ENCODE measurements at places on chromosomes 11 and 22.

- DNase-seq: no peak
These were observed 761.5 kb downstream of the NTM start for GRCh38 chr11:132131961-132132360.

- no peak for DNase-seq
These were observed 1162.6 kb upstream of the TENM4 start for GRCh38 chr11:80603472-80603871.

GRCh38 chr22:35852076-35852475 lies 134.4 kb downstream of the APOL5 start:
- no peak for DNase-seq

DNA sequence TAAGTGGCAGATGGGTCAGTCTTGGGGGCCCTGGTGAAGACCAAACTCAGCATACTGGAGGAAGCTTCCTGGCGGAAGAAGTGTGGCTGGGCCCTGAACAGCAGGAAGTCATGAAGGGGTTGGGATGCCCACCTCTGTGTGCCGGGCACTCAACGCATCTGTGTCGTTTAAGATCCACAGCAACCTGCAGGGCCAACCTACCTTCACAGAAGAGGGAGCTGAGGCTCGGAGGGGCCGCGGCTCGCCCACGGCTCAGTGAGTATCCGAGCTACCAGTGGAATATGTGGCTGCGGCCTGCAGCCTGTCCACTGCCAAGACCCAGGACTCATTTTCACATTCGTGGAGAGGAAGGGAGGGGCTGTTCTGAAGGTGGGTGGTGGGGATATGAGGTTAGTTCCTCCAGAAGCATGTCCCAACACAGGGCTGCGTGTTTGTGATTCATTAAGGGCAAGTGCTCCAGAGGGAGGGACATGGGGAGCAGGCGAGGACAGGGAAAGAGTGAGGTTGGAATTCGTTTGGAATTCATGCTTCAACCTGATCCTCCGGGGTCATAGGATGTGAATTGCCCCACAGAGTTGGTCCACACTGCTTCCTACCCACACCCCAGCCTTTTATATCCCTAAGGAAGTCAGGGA lies 99.6 kb downstream of the MPPED1 start:
- DNase-seq: no peak

DNA sequence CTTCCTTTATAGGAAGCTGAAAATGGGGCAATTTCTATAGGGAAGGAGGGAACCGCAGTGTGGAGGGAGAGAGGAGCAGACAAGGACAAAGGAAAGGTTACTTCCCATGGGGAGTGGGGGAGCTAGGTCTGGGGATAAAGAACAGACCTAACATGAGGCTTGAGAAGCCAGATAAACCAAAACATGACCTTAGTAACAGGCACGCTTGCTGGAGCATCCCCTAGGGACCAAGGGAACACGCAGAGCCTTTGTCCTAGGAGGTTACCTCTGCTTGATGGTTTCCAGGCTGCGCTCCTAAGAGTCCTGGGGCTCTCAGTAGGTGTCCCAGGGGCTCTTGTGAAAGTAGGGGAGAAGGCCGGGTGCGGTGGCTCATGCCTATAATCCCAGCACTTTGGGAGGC lies 271.4 kb upstream of the NCAM1 start:
- DNase-seq: no peak

DNA sequence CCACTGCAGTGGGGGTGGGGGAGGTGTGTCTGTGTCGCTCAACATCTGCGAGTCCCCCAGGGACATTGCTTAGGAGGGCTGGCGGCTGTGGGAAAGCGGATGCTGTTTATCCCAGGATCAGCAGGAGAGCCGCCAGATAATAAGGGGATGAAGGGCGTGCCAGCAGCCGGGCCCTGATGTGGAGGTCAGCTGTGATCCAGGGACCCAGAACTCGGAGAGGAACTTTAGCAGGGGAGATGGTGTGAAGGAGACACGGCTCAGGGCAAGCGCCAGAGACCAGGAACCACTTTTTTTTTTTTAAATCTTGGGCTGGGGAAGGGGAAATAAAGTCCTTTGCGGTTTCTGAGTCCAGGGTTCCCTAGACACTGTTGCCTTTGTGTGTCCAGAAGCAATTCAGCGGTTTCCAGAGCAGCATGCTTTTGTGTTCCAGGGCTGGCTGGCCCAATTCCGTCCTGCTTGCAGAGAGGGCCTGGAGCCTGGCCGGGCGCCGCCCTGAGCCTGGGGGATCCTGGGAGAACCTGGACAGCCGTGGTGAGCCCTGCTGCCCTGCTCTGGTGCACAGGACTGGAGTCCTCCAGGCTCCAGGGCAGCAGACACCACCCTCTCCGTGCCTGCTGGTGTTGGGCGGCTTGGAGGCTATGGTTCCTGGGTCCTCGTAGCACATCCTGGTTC lies at the start of gene GRAMD4:
Gene GRAMD4, plus strand, starts transcription at position 557 of the 672 bp plus-strand sequence. CDS start 6,414 bp downstream, outside the sequence.
- no peak for DNase-seq

DNA sequence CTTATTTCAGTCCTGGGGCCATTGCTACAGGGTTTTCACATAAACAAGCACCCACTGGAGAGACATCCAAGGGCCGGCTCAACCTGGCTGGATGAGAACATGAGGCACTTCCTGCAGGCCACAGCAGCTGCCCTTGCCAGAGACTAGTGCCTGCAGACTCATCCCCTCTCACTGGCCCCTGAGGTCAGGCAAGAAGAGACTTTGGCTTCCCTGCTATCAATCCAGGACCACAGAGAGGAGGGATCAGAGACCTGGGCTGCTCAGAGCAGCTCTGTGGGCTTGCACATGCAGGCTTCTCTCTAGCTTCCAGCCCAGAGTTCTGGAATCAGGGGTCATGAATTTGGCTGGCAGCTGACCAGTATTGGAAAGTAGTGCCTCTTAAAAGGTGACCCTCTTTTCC lies 79.5 kb downstream of the CABIN1 start:
- no peak for DNase-seq

- no peak for DNase-seq
These were observed 479 bp downstream of the ZNF280A start for GRCh38 chr22:22519591-22519990.

- DNase-seq: no peak
These were observed 17.5 kb downstream of the IL17RA start for GRCh38 chr22:17102297-17102667.

- no peak for DNase-seq
These were observed 565.4 kb downstream of the ETS1 start for GRCh38 chr11:128022007-128022368.

DNA sequence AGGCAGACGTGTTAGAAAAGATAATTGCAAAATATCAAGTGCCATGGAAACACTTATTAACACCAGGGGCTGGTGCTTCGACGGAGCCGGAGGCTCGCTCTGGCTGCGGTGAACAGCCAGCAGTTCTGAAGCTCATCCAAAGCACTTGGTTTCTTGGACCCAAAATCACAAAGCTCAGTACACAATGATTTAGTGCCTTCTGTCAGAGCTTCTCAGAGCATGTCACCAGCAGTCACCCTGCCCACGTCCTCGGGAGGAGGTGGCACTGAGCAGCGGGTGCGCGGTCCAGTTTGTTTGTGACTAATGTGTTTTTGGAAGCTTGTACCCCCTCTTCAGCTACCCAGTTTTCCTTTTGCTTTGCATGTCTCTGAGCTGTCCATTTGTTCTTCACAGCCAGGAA lies 58.7 kb upstream of the KIRREL3 start:
- no peak for DNase-seq

DNA sequence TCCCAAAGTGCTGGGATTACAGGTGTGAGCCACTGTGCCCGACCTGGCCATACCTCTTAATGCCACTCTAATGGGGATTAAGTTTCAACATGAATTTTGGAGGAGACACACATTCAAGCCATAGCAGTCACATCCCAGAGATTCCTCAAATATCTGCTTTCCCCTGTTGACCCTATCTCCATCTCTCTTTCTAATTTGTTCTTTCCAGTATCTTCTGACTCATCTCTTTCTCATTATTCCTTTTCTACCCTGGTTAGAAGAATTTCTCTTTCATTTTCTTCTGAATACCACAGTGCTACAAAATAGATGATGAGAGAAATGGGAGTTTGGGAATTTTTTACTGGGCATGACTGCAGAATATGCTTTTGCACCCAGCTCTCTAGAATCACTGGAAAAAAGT lies 5.1 kb downstream of the OR10V1 start:
- no peak for DNase-seq

- DNase-seq: no peak
These were observed 905.6 kb downstream of the DLG2 start for GRCh38 chr11:84721561-84721961.

- DNase-seq: no peak
These were observed 60.4 kb downstream of the BCL2L13 start for GRCh38 chr22:17698948-17699347.

GRCh38 chr11:114163229-114163631 lies 103.7 kb downstream of the ZBTB16 start:
- no peak for DNase-seq

DNA sequence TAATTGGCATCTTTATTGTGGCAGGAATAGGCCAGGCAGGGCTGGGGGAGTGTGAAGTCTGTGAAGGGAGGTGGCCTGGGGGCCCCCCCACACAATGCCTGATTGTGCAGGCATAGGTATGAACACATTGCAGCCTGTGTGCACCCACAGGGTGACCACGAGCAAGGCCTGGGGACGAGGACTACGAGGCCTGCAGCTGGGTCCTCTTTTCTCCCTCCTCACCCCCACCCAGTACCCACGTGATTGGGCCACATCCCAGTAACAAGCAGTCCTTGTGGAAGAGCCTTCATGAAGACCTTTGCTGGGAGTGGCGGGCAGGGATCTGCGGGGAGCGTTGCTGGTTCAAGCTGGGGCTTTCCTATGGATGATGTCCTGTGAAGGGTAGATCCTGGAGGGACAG lies 29.3 kb downstream of the ZBTB16 start:
- no peak for DNase-seq

DNA sequence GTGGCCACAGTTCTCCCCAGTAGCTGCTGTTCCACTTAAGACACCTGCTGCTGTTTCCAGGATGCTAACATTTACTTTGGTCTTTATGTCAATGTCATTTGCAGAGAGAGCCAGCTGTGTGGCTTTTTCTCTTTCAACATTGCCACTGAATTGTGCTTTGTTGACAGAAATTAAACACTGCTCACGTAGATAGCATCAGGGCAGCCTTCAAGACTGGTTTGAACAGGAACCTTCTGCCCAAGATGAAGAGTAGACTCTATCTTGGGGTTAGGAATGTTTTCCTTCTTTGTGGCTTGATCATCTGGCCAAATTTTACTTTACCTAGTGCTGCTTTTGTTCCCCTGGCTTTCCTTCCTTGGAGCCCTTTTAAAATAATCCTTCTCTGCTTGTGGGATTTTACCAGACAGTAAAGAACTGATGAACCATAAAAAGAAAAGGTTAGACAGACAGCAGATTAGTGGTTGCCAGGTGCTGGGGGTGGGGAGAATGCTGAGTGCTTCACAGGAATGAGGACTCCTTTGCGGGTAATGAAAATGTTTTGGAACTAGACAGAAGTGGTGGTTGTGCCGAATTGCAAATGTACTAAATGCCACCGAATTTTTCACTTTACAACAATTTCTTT lies 22.7 kb upstream of the XBP1 start:
- no peak for DNase-seq

- DNase-seq: no peak
These were observed 6.7 kb upstream of the LRFN4 start for GRCh38 chr11:66850235-66850587.

GRCh38 chr11:2587976-2588748 lies 111.6 kb downstream of the KCNQ1OT1 start:
- DNase-seq: no peak

DNA sequence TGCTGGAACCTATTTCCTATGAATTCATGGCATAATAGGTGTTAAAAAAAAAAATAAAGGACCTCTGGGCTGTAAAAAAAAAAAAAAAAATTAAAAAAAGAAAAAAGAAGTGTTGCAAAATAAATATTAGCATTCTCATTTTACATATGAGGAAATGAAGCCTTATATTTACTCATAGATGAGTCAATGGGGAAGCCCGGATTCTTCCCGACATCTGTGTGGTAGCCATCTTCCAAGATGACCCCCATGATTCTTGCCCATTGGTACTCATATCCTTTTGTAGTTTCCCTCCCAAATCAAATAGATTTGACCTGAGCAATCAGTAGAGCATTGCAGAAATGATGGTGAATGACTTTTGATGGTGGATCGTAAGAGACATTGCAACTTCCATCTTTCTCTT lies 3.0 kb upstream of the SWAP70 start:
- DNase-seq: no peak

- no peak for DNase-seq
These were observed 56.7 kb downstream of the PPP6R2 start for GRCh38 chr22:50399751-50400331.

GRCh38 chr11:130486987-130487923 lies 38.8 kb downstream of the ADAMTS15 start:
- DNase-seq: no peak

DNA sequence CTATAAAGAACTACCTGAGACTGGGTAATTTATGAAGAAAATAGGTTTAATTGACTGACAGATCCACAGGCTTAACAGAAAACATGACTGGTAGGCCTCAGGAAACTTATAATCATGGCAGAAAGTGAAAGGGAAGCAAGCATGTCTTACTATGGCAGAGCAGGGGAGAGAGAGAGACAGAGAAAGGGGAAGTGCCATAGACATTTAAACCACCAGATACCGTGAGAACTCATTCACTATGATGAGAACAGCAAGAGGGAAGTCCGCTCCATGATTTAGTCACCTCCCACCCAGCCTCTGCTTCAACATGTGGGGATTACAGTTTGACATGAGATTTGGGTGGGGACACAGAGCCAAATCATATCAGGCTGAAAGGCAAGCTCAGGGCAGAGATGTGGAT lies 327.1 kb upstream of the DDI1 start:
- no peak for DNase-seq

GRCh38 chr22:37564111-37564711 lies 3.9 kb downstream of the CDC42EP1 start:
- DNase-seq: no peak

DNA sequence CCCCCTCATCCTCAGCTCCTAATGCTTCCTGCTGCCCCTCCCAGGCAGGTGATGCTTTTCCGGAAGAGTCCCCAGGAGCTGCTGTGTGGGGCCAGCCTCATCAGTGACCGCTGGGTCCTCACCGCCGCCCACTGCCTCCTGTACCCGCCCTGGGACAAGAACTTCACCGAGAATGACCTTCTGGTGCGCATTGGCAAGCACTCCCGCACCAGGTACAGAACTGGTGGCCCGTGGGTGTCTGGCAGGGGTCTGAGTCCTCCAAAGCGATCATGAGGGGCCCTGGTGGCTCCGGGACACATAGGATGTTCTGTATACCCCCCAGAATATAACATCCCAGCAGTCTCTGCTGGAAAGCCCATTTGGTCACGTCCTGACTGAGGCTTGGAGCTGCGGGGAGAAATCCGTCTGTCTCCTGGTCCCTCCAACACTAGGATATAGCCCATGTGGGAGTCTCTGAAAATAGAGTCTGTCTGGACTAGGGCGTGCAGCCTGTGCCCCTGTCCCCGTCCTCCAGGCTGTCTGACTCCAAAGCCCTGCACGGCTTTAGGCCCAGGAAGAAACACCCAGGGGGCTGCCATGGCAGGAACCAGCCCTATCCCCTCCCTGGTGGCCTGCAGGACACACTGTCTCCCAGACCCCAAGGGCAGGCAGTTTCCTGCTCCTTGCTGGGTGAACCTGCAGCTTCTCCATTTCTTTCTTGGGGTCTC lies 9.1 kb downstream of the F2 start:
- no peak for DNase-seq

- DNase-seq: no peak
These were observed 70.4 kb downstream of the CELSR1 start for GRCh38 chr22:46467006-46467405.

All from stimulated activated CD4-positive, alpha-beta T cell treated with anti-CD3 and anti-CD28 coated beads, Interleukin-1b, Interleukin-23, amount 100 ng/mL, for 1 hour (primary cell).